ENCODE measurements at places on chromosomes 4 and X.
A peak's percentile ranks its signal among the peaks of the same experiment; 100 is the strongest.

- DNase-seq, result no peak
Measured at GRCh38 chrX:115952417-115953092, 218.0 kb upstream of the AGTR2 start.

DNA sequence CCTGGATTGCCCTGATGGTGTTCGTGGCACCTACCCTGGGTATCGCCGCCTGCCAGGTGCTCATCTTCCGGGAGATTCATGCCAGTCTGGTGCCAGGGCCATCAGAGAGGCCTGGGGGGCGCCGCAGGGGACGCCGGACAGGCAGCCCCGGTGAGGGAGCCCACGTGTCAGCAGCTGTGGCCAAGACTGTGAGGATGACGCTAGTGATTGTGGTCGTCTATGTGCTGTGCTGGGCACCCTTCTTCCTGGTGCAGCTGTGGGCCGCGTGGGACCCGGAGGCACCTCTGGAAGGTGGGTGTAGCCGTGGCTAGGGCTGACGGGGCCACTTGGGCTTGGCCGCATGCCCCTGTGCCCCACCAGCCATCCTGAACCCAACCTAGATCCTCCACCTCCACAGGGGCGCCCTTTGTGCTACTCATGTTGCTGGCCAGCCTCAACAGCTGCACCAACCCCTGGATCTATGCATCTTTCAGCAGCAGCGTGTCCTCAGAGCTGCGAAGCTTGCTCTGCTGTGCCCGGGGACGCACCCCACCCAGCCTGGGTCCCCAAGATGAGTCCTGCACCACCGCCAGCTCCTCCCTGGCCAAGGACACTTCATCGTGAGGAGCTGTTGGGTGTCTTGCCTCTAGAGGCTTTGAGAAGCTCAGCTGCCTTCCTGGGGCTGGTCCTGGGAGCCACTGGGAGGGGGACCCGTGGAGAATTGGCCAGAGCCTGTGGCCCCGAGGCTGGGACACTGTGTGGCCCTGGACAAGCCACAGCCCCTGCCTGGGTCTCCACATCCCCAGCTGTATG, 1.8 kb downstream of the AVPR2 start:
- DNase-seq, result no peak

GRCh38 chr4:137387924-137388323, 144.4 kb downstream of the PCDH18 start:
- no peak for DNase-seq

DNA sequence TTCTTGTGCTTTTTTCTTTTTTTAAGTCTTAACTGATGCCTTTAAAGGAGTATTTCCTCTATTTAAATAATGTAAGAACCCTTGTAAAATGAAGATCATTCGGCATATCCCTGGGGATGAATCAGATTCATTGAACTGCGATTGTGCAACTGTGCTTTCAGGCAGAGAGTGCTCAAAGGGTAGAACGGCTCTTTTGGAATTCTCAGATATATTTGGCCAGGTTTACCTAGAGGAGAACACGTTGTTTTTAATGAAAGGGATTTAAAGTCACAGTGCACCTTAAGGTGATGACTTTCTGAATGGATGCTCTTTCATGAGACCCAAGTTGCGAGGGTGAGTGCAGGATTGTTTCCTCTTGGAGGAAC, 51.6 kb upstream of the ELOVL6 start:
- DNase-seq, result no peak

GRCh38 chrX:72003811-72004750, 93.4 kb downstream of the NHSL2 start:
- DNase-seq, result no peak

GRCh38 chr4:119478446-119479179, 150.0 kb downstream of the PDE5A start:
- no peak for DNase-seq

GRCh38 chr4:1517592-1518411, 111.6 kb upstream of the NKX1-1 start:
- no peak for DNase-seq

- DNase-seq, result no peak
Measured at GRCh38 chr4:60780874-60781273, 419.3 kb upstream of the ADGRL3 start.

GRCh38 chrX:44536198-44536597, 6.5 kb downstream of the FUNDC1 start:
- peak; percentile 55 for DNase-seq

DNA sequence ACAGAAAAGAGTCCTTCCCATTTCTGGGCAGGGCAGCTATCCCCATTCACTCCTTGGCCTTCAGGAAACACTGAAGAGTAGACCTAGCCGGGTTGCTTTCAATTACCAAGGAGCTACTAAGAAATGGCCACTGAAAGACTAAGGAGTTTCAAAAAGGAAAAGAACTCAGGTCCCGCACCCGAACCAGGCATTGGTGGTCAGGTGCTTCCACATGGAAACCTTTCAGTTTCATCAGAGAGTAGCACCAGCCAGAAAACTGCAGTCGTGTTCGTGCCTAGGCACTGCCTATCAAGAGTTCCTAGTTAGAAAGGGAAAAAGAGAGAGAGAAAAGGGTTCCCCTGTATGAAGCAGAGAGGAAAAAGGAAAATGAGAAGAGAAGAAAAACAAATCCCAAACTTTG, 237.9 kb downstream of the KLHL4 start:
- DNase-seq, result no peak

DNA sequence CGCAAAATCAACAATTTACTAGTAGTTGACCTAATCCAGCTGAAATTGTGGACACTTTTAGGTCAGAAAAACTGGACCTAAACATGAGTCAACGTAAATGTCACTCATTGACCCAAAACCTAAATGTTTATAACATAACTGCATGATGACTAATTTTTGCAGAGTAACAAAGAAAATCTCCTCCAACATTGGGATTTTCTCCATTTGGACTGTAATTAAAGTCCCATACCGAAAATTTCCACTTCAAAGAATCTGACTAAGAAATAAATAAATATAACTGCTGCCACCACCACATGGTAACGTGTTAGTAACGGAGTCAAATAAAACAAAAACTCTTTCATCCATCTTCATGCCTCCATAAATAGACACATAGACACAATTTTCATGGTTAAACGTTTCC, 1.9 kb downstream of the ADGRA3 start:
- DNase-seq, result peak; percentile 34

- no peak for DNase-seq
Measured at GRCh38 chrX:22520128-22520828, 247.6 kb downstream of the CBLL2 start.

- no peak for DNase-seq
Measured at GRCh38 chr4:20272411-20272872, 20.7 kb downstream of the SLIT2 start.

GRCh38 chr4:102324730-102325129, 20.6 kb downstream of the SLC39A8 start:
- DNase-seq, result no peak
